ENCODE measurements at places on chromosomes 6 and 20. TPM values are rescaled to one million over a fixed set of nuclear protein-coding genes. Genes with fewer than 3 reads are reported as not detected.

The WFDC10B gene
- 0.49 TPM for total RNA-seq

The CALHM4 gene
- not detected for total RNA-seq

DNA sequence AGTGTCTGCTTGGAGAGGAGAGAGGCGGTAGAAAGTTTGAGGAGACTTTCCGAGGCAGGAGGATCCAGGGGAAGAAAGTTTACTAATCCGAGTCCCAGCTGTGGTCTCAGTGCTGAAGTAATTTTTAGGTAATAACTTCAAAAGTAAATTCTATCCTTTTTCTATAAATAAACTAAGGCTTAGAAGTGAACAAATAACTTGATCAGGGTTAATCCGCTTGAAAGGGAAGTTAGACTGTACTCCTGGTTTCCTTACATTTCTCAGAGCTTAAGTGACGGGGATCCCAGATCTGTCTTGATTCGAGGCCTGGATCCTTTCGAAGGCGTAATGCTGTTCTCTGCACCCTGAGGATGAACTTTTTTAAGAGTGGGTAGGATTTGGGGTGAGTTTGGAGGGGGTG lies 2.6 kb downstream of the STK35 start:
- DNase-seq: no peak

DNA sequence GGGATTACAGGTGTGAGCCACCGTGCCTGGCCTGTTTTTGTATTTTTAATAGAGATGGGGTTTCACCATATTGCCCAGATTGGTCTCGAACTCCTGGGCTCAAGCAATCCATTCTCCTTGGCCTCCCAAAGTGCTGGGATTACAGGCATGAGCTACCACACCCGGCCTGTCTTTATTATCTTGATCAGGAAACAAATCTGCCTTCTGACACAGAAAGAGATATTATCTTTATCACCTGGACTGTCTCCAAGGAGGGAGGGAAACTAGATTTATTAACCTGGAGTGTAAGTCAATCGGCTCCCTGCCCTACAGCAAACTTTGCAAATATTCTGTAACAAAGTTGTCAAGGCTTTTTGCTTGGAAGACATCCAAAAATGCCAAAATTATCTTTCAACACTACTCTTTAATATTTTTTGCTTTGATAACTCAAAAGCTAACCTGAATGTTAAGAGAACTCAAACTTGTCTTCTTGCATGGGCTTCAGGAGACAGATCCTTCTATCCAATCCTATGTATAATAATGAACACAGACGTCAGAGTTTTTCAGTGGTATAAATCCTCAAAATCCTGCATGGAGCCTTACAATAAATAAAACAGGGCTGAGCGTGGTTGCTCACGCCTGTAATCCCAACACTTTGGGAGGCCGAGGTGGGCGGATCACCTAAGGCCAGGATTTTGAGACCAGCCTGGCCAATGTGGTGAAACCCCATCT lies 85.0 kb upstream of the LOC128125822 start:
- DNase-seq: peak; percentile 20

DNA sequence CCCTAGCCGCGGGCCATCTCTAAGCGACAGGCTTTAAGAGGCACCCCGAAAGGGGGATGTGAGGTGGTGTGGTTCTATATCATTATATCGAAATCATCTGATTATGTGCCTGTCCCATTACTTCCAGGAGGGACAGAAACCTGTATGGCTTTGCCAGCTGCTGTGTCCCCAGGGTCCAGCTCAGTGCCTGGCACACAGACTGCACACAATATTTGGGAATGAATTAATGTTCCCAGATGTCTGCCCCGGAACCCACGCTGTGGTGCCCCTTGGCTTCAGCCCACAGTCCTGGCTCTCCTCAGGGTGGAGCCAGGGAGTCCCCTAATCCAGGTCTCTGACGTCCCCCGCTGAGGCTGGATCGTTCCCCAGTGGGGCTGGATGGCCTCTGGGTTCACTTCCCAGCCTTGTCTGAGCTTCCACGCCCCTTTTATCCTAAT lies 8.9 kb upstream of the AHCY start:
- DNase-seq: no peak

GRCh38 chr6:21396313-21396712 lies 197.2 kb upstream of the SOX4 start:
- DNase-seq: no peak

DNA sequence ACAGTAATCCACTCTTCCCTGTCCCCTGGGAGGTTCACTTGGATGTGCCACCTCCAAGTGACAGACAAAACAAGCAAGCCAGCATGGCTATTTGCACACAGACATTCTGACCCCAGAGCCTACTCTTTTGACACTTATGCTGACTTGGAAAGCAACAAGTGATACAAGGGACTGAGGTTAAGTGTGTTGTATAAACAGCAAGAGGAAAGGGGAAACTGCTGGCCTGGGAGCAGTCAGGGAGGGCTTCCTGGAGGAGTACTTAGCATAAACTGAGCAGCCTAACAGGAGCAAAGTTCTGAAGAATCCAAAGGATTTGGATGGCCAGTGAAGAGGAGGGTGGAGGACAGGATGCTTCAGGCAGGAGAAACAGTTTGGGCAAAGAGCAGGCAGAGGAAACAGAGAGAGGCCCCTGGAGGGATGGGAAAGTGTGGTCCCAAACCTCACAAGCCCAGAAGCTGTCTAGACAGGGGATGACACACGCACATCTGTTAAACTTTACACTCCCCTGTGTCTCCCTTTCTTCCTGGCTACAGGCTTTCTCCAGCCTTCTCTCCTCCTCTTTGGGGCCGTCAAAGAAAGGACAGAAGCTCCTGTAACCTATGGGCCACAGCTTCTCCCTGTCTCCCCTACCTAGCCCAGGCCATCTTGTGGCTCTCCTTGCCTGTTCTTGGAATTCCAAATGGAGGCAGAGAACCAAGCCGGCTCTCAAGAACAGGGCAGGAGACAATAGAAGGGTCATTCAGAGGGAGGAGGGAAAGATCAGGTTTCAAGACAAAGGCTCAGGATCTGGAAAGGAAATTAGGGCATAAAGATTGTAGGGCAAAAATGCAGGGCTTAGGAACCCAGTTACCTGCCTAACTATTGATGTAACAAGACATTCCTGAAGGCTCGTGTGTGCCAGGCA lies 19.3 kb downstream of the SULF2 start:
- no peak for DNase-seq

DNA sequence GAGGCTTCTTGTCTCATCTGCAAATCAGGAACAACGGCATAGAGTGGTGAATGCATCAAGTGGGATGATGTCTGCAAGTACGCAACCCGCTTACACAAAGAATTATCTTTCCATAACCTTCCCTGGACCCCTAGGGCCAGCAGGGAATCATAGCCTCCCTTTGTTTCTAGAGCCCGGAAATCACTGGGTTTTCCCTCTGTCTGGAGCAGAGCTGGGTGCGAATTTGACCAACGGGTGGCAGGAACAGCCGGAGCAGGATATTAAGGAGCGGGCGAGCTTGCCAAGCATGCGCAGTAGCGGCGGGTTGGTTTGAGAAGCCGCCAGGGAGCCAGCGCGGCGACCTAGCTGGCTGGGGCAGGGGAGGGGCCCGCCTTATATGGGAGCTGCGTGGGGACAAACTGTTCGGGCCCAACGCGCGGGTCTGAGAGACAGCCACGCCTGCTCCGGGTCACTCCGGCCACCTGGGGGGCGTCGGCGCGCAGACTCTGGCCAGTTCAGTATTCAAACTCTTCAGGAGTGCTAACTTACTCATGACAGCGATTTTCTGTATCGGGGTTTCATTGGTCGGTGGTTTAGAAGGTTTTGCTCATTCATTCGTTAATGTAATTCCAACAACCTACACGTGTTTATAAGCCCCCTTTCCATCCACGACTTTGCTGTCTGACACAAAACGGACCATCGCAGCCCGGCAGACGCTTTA lies 1.6 kb upstream of the KIF16B start:
- peak; percentile 89 for DNase-seq

Data from mucosa of gallbladder (tissue), 1 donor.